Cardiac atrium fibroblast (primary cell): ENCODE measurements at places on chromosomes 12 and 14. TPM values are rescaled to one million over a fixed set of nuclear protein-coding genes. Genes with fewer than 3 reads are reported as not detected.

Gene ASPG
- not detected in 2 replicates for total RNA-seq

Gene SLC6A12
- not detected in 2 replicates for total RNA-seq

Gene C12orf75
- 23.5 and 47.3 TPM in 2 replicates for total RNA-seq

Gene GLT8D2
- 24.3 and 27.8 TPM in 2 replicates for total RNA-seq

Gene KCTD10
- 30.5 and 36.6 TPM in 2 replicates for total RNA-seq

Gene VTI1B
- total RNA-seq, result 47.5 and 53.1 TPM in 2 replicates

Gene ITGB7
- 0.18 TPM in 1 of 2 replicates, not detected in the other for total RNA-seq

Gene ARL1
- 69.9 and 79.1 TPM in 2 replicates for total RNA-seq

Gene ZNF891
- total RNA-seq, result 0.54 and 0.81 TPM in 2 replicates

Gene SYNDIG1L
- not detected in 2 replicates for total RNA-seq

Gene TMCC3
- total RNA-seq, result 0.36 and 1.1 TPM in 2 replicates

Gene CLEC7A
- total RNA-seq, result not detected in 2 replicates

Gene TAS2R14
- 0.54 and 1.8 TPM in 2 replicates for total RNA-seq

Gene CCDC85C
- total RNA-seq, result 4.2 and 7.2 TPM in 2 replicates

Gene TAS2R7
- total RNA-seq, result not detected in 2 replicates

Gene NCOR2
- total RNA-seq, result 47.8 and 70.8 TPM in 2 replicates

Gene NEUROD4
- total RNA-seq, result not detected in 2 replicates

Gene MMAB
- 33.6 and 51.0 TPM in 2 replicates for total RNA-seq

Gene STYK1
- total RNA-seq, result not detected in 2 replicates

Gene KLRD1
- total RNA-seq, result not detected in 2 replicates

Gene SLC5A8
- total RNA-seq, result not detected in 2 replicates

Gene KCNK13
- total RNA-seq, result 0.97 TPM in 1 of 2 replicates, not detected in the other

Gene HPD
- total RNA-seq, result 11.4 and 17.8 TPM in 2 replicates

Gene NANOG
- total RNA-seq, result not detected in 2 replicates

Gene MYBPC1
- not detected in 2 replicates for total RNA-seq

Gene CLECL1
- not detected in 2 replicates for total RNA-seq

Gene KRT8
- total RNA-seq, result 12.8 and 17.9 TPM in 2 replicates

Gene TDRD9
- 0.97 and 1.8 TPM in 2 replicates for total RNA-seq

Gene DAO
- total RNA-seq, result not detected in 2 replicates

Gene G2E3
- 7.9 and 15.1 TPM in 2 replicates for total RNA-seq

Gene CACNA1C
- under 0.01 and 0.16 TPM in 2 replicates for total RNA-seq

Gene SLC25A47
- total RNA-seq, result not detected in 2 replicates

Gene CALCOCO1
- 79.5 and 83.9 TPM in 2 replicates for total RNA-seq

Gene FAM186B
- total RNA-seq, result 0.54 TPM in 1 of 2 replicates, not detected in the other

Gene LBHD2
- total RNA-seq, result not detected in 2 replicates

Gene NTN4
- total RNA-seq, result 60.3 and 71.1 TPM in 2 replicates

Gene PAX9
- not detected in 2 replicates for total RNA-seq

Gene GLS2
- not detected in 2 replicates for total RNA-seq

Gene CYP27B1
- total RNA-seq, result 11.4 TPM in 1 of 2 replicates, not detected in the other

Gene DDX23
- 39.7 and 41.5 TPM in 2 replicates for total RNA-seq

Gene ACOT4
- total RNA-seq, result 0.49 and 1.4 TPM in 2 replicates

Gene PIK3C2G
- not detected in 2 replicates for total RNA-seq

Gene RILPL2
- 4.2 and 6.5 TPM in 2 replicates for total RNA-seq
